HS-5 (cell line): ENCODE measurements at places on chromosomes 13 and 19.

DNA sequence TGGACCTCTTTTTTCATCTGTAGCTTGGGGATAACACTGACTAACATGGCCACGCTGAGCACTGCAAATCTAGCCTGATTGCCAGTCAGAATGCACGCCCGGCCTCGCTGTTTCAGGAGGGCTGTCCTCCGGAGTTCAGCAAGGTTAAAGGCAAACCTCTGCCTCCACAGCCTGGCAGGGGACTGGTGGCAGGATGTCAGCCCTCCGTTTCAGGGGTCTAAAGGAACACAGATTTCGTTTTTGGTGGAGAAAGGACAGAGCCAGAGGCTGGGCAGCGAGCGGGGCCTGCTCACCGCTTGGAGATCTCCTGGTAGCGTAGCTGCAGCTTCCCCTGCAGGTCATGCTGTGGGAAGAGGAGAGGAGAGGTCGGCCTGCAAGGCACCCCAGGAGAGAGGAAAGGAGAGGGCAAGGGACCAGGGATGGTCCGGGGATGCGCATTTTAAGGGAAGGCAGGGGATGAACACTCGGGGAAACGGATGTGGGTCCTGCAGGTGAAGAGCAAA is 560 bp downstream of the NDUFA7 start:
- no peak for DNase-seq

DNA sequence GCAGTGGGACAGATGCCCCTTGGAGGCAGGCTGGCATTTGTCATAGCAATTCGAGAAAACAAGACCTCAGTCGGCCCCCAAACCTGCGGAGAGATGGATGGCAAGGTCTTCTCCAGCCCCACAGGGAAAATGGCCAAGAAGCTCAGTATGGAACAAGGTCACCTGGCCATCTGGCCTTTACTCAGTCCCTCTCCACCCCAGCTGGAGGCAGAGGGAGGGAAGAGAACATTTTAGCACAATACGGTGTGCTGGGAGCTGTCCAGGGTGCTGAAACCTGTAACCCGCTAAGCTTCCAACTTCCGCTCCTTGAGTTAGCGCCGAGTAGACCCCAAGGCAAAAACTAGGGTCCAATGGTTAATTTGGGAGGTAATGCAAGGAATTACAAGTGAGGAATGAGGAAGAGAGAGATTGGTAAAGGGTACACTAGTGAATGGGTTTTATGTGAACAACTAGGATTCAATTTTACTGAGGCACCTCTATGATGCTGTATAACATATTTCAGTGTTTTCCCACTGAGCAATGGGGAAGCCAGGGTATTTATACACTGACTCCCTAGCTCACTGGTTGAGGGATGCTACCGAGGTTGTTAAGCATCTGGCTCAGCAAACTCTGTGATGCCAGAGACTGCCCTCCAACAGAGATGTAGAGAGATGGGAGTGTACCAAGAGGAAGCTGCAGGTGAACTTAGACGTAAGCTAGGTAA is 64.3 kb downstream of the CACNA1A start:
- DNase-seq: no peak

GRCh38 chr13:101455863-101456262 is 3.4 kb downstream of the ITGBL1 start:
- peak; percentile 61 for DNase-seq

DNA sequence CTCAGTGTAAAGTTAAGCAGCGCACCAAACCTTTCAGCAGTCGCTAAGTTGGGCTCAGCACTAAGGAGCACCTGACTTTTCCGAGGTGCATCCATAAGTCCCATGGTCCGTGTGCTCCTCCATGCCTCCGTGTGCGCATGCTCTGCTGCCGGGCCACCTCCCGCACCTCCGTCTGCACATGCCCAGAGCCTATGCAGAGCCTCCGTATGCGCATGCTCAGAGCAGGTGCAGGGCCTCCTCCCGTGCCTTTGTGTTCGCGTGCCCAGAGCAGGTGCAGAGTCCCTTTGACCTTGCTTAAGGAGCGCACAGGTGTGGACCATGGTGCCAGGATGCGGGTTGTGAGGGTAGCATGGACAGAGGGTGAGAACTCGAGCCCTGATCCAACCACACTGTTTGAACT is 46.0 kb downstream of the ATP11A start:
- no peak for DNase-seq

- DNase-seq: no peak
These were observed 73.4 kb downstream of the RUBCNL start for GRCh38 chr13:46313432-46314257.

- no peak for DNase-seq
These were observed 64.9 kb downstream of the CRYL1 start for GRCh38 chr13:20460761-20461160.
